ENCODE measurements at places on chromosomes 1 and 21.

DNA sequence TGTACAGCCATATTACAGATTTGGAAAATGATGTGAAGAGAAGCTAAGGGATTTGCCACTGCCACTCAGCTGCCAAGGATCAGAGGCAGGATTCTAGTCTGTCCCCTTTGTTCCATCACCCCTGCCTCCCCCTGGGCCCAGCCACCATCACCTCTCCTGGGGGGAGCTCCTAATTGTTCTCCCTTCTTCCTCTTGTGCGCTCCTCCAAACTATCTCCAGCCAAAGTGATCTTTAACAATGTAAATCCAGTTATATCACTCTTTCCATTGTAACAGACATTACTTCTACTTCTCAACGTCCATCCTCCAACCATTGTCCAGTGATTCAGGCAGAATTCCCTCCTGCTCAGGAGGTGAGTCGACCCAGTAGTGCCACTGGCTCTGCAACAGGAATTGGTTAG is 164.1 kb downstream of the PLPP3 start:
- DNase-seq, result no peak

GRCh38 chr1:109299558-109300343 is 7.1 kb downstream of the MYBPHL start:
- DNase-seq, result no peak

GRCh38 chr1:1463312-1463711 is 8.3 kb upstream of the ATAD3B start:
- no peak for DNase-seq

GRCh38 chr1:70205434-70206118 is at the start of gene LRRC40:
Gene LRRC40, minus strand, starts transcription at chr1:70205579. Its CDS starts 39 bp downstream, at chr1:70205540.
- peak; percentile 98 for DNase-seq

DNA sequence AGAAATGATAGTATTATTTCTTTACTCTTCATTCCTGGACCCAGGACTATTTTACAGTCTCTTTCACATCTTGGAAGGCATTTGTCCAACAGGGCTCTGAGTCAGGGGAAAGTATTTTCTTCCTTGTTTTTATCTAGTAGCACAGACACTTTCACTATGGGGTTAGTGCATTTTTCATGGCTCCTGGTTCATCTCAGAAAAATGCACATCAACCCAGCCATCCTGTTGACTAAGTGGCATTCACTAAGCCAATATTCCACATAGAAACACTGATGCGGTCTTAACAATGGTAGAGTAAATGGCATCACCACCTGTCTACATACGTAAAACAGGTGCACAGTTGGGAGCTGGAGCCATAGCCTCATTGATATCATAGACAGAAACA is 87.4 kb upstream of the C1orf21 start:
- no peak for DNase-seq

DNA sequence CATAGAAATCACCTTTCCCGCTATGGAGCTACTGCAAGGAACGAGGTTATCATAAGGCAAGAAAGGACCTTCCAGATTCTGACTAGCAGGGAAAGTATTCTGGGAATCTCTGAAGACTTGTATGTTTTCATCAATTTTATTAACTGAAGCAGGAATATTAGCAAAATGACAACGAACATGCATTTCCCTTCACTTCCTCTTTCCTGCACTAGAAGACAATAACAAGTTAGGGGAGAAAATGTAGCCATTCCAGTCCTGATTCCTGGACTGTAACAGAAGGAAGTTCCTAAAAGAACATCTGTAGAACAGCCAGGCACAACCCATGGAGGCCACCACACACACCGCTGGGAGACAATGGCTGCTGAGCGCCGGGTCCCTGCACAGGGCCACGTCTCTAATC is 106.8 kb downstream of the RAVER2 start:
- no peak for DNase-seq

- no peak for DNase-seq
These were observed 29.8 kb downstream of the WDR3 start for GRCh38 chr1:117959364-117959763.

- no peak for DNase-seq
These were observed 26.1 kb downstream of the VPS13D start for GRCh38 chr1:12255913-12256312.

DNA sequence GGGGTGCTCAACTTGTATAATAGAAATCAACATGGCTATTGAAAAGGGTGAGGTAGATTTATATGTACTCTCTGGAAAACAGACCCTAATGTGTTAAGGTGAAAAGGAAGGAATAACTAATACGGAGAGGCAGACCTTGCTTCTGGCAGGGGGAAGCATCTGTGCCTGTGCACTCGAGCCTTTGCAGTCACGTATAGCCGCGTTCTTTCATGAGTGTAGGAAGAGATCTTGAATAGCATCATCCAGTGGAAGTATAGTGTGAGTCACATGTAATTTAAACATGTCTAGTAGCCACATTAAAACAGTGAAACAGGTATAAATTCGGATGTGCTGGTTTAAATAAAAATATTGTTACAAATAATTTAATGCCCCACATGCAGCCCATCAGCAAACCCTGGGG is 3.0 kb downstream of the A3GALT2 start:
- DNase-seq, result no peak

DNA sequence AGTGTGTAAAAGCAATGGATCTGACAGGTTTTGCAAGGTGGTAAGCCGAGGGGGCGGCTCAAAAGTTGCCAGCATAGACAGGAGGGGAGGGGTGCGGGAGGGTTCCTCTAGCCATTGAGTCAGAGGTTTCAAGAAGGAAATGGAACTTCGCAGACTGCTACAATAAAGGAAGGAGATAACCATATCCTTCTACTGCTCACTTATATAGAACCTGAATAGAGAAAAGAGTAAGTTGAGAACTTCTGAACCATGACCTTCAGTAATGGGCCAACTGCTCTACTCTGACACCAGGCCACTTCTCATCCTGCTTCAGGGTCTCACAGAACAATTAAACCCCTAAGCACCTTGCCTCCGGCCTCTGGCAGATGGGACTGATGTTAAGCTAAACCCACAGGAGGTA is 26.3 kb upstream of the BCAR3 start:
- no peak for DNase-seq

- no peak for DNase-seq
These were observed 2.1 kb upstream of the CELF3 start for GRCh38 chr1:151718666-151719065.

DNA sequence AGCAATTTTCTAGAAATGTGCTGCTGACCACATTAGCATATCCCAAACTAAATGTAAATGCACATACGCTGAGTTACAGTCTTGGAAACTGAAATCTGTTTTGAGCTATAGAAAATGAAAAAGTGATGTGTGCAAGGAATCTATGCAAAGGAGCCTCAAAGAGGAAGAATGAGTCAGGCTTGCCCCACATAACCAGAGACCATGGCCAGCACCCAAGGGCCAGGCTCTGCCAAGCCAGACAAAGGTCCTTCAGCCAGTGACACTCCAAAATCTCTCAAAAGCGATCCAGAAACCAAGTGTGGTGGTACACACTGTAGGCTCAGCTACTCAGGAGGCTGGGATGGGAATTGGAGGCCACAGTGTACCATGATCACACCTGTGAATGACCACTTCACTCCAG is 195.2 kb downstream of the TOMM20 start:
- no peak for DNase-seq

DNA sequence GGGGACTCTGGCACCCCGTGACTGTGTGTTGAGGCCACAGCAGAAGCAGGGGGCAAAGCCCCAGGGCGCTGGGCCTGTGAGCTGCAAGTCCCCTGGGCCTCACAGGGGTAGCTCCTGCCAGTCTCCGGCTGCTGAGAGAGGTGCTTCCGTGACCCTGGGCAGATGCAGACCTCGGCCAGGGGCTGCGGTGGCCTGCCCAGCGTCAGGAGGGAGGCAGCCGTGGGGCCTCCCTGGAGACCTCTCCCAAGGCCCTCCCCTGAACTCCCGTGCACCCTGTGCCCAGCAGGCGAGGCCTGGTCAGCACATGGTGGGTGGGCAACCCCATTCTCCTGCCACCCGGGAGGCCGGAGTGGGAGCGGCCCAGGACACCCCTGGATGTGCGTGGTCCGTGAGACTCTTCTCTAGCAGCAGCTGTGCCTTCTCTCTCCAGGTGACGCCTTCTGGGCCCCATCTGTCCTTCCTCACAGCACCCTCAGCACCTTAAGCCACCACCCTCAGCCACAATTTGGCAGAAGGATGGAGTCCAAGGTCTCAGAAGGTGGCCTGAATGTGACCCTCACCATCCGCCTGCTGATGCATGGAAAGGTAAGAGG is 85.7 kb upstream of the COL6A1 start:
- peak; percentile 83 for DNase-seq

DNA sequence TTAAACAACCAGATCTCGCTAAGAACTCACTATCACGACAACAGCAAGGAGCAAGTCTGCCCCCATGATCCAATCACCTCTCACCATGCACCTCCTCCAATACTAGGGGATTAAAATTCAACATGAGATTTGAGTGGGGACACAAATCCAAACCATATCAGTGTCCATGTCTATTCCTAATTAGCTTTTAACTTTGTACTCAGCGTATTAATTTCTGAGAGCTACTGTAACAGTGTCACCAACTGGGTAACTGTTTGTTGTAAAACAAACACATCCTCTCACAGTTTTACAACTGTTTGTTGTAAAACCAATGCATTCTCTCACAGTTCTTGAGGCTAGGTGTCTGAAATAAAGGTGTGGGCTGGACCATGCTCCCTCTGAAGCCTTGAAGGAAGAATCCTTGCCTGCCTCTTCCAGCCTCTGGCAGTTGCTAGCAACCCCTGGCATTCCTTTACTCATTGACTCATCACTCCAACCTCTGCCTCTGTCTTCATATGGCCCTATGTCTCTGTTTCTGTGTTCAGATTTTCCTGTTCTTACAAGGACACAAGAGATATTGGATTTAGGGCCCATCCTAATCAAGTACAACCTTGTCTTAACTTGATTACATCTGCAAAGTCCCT is 121.2 kb downstream of the LTN1 start:
- no peak for DNase-seq

GRCh38 chr21:39400173-39400572 is 45.4 kb downstream of the LCA5L start:
- DNase-seq, result no peak

DNA sequence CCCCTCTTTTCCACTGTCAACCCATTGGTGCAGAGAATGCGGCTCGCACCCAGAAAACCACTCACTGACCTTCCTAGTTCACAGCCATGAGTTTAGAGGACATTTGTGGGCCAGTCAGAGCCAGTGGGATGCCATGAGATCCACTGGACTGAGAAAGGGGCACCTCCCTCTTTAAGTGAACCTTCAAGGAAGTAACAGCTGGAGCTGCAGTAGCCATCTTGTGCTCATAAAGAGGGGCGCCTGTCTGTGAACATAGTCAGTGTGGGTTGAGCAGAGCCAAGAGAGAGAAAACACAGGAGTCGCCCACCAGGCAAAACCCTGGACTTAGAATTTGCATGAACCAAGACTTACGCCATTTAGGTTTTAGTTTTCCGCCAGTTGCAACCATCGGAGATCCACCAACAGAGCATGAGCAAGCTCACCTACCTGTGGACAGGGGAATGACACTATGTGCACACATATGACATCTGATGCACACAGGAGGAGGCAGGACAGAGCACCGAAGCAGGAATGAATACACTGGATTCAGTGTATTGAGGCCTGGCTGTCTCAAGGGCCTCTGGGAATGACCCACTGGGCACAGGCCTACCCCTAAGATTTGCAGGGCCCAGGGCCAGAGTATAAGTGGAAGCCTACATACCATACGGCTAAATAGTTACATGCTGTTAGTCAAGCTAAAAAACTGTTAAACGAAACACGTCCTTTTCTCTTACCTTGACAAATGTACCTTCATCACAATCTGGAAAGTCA is 151.6 kb downstream of the GRIK3 start:
- no peak for DNase-seq

DNA sequence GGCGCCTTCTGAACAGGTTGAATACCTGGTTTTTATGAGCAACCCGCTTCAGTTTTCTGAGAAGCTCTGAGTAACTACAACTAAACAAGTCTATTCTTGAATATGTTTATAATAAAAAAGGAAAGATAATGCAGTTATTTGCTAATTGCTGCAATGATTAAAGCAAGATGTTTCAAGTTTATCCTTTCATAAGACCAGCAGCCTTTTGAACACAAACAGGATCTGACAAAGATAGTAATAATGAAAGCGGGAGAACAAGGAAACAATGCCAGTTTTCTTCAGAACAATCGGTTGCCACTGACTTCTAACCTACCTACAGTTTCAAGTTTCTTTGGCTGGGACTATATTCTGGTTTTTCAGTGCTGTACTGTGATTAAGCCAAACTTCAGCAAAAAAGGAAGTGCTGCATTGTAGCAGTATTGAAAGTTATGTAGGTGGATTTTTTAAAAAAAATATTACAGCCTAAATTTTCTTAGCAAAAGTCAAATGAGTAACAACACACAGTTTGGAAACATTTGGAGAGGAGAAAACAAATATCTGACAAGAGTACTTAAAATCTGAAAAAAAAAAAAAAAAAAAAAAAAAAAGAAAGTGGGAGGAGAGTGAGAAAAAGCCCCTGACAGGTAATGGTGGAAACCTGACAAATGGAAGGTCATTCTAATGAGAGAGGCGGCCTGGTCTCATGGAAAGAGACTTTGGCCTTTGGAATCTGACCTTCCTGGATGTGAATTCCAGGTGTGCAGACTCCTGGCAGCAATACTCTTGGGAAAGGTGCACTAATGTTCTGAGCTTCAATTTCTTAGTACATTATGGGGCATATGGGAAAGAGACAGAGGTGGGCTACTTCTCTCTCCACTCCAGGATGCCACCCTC is 11.4 kb downstream of the KCNJ15 start:
- no peak for DNase-seq

GRCh38 chr1:163263818-163264655 is 57.7 kb upstream of the NUF2 start:
- DNase-seq, result no peak

- DNase-seq, result no peak
These were observed 267.4 kb downstream of the CAMTA1 start for GRCh38 chr1:7052701-7053100.

- no peak for DNase-seq
These were observed 118.2 kb downstream of the MAGI3 start for GRCh38 chr1:113508364-113509164.
